ENCODE measurements at places on chromosomes 7 and 10.
A peak's percentile ranks its signal among the peaks of the same experiment; 100 is the strongest.

- DNase-seq: no peak
Observed at GRCh38 chr10:70461397-70462348, 16.9 kb upstream of the PALD1 start.

DNA sequence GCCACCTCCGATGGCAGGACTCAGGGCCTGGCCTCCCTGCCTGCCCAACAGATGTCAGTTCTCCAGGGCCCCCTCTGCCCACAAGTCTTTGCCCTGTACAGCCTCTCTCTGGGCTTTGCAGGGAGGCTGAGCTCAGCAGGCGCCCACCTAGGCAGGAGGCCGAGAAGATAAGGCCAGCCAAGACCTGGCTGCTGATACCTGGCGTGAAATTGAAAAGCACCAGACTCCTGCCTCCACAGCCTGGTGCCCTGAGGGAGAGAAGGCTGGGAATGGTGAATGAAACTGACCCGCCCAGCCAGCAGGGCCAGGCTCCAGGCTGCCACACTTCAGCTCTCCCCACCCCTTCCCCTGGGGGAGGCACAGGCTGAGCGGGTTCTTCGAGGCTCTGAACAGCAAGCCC lies 145.8 kb downstream of the CDH23 start:
- no peak for DNase-seq

- no peak for DNase-seq
Observed at GRCh38 chr7:13333371-13333770, 645.9 kb downstream of the ARL4A start.

DNA sequence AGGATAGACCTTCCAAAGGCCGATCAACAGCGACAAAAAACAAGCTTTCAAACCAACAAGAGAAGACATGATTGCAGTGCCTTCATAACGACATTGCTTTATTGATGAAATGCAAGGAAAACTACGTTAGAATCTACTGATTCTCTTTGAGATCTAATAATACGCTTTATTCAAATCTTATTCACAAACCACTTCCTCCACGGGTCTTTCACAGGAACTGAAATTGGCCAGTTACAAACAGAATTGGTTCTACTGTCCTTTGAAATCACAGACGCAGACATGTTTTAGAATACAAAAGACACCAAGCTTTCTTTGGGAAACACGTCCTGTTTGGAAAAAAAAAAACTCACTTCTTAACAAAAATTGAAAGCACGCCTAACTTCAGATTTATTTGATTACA lies 74.7 kb upstream of the SEPHS1 start:
- DNase-seq: no peak

DNA sequence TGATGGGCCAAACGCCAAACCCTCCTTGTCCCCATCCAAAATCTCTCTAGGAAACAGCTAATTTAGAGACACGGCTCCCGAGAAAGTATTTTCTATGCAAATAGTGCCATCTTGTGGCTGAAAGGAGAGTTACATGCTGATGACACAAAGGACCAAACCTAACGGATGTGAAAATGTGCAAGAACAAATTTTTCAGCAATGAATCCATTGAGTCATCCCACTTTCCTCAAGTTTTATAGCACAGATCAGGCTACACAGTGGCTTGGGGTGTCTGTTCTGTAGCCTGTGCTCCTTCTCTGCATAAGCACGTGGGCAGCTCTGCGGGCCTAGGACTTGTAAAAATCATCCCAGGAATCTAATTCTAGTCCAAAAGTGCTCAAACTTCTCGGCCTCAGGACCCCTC lies 154.8 kb upstream of the PRR15 start:
- DNase-seq: peak; percentile 38

GRCh38 chr7:77238703-77239136 lies 39.1 kb upstream of the FGL2 start:
- no peak for DNase-seq

DNA sequence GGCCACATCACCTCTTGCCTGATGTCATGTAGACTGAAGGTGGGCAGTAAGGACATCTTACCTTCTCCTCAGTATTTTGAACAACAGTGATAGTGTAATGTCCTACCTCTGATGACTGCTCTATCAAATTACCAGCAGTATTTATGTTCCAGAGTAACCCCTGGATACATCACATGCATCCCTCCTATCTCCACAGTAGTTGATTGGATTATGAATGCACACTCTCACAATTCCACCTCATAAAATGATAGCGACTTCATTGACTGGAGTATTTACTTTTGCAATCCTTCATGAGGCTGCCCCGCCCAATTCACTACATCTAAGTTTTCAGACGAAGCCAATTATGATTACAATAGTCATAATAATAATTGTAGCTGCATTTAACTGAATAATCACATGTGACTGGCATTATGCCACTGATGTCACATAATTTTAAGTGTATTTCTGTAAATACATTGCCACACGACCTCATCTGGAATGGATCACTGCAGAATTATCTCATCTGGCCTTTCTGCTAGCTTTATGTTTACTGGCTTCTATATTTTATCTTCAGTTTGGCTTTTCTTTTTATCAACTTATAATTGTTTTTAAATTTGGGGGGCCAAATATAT lies 268.9 kb downstream of the SLC25A13 start:
- DNase-seq: no peak

GRCh38 chr7:29639886-29640595 lies 76.4 kb downstream of the PRR15 start:
- no peak for DNase-seq

GRCh38 chr10:118793545-118793944 lies 38.8 kb upstream of the CACUL1 start:
- no peak for DNase-seq

GRCh38 chr7:149799397-149800168 lies 26.2 kb upstream of the ZNF467 start:
- DNase-seq: peak; percentile 32

DNA sequence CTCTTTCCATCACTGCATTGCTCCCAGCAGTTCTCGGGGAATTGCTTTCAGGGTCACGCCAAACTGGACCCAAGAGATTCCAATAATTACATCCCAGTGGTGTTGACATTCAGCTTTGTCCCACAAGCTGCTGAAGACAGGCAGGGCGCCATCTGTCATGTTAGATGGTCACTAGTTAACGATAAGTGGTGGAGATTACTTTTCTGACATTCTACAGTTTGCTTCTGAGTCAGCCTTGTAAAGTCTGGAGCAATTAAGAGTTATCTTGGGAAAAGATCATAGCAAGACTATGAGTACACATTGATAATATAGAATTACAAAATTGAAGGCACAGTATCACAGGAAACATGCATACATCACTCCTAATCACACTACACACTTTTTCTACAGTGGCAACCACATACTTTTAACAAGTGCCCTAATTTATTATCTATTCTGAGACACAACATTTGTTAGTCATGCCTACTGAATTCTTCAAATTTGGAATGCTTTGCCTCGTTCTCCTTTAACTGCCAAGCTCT lies 41.9 kb downstream of the SEMA3C start:
- no peak for DNase-seq

GRCh38 chr10:94992811-94993210 lies 54.4 kb downstream of the CYP2C9 start:
- no peak for DNase-seq

- no peak for DNase-seq
Observed at GRCh38 chr7:111083413-111083812, 7.5 kb upstream of the LRRN3 start.

DNA sequence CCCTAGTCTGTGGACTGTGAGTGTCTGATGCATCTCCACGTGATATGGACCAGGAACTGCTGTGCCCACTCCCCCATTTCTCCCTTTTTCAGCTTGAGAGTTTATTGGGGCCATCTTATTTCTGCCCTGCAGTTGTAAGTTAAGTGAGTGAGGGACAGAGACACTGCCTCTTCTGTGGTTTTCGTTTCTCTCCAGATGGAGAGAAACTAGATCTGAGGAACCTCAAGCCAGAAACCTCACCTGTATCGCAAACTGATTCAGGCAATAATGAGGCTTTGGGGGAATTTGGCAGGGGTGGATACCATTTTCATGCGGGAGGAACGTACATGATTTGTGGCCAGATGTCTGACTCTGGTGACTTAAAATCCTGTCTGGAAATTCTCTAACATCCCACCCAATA lies 641.7 kb downstream of the TNS3 start:
- no peak for DNase-seq

- no peak for DNase-seq
Observed at GRCh38 chr7:47503281-47503680, 78.6 kb downstream of the TNS3 start.

- no peak for DNase-seq
Observed at GRCh38 chr10:63140077-63140476, 6.9 kb downstream of the NRBF2 start.

All from stimulated activated CD4-positive, alpha-beta T cell treated with anti-CD3 and anti-CD28 coated beads, Interleukin-1b, Interleukin-23, amount 100 ng/mL, for 24 hours (primary cell).